ENCODE measurements at places on chromosomes 16 and 17. TPM values are rescaled to one million over a fixed set of nuclear protein-coding genes. Genes with fewer than 3 reads are reported as not detected.

WFIKKN1 gene
- total RNA-seq, result 0.70 TPM

ANKRD40CL gene
- total RNA-seq, result not detected

ALDH3A1 gene
- 0.23 TPM for total RNA-seq

CCDC137 gene
- 6.2 TPM for total RNA-seq

MMP2 gene
- total RNA-seq, result 169 TPM

MRPL12 gene
- total RNA-seq, result 101 TPM

ITGAX gene
- 1.6 TPM for total RNA-seq

TTYH2 gene
- 30.4 TPM for total RNA-seq

SLC4A1 gene
- 0.46 TPM for total RNA-seq

HLF gene
- 53.3 TPM for total RNA-seq

AIPL1 gene
- total RNA-seq, result not detected

GPR179 gene
- total RNA-seq, result not detected

CCL3 gene
- 2.3 TPM for total RNA-seq

MPP2 gene
- total RNA-seq, result 8.7 TPM

CTRB1 gene
- not detected for total RNA-seq

KRT25 gene
- total RNA-seq, result not detected

TNS4 gene
- 0.14 TPM for total RNA-seq

USP6 gene
- 0.06 TPM for total RNA-seq

TEX19 gene
- not detected for total RNA-seq

CRYBA1 gene
- total RNA-seq, result not detected

RABEP2 gene
- total RNA-seq, result 24.3 TPM

PLK1 gene
- total RNA-seq, result 2.2 TPM

PYY gene
- total RNA-seq, result not detected

TBC1D3C gene
- total RNA-seq, result not detected

CCL4 gene
- 0.42 TPM for total RNA-seq

ZACN gene
- not detected for total RNA-seq

CA5A gene
- total RNA-seq, result not detected

CCL8 gene
- total RNA-seq, result 0.17 TPM

NPIPB2 gene
- total RNA-seq, result 6.2 TPM
